ENCODE measurements at places on chromosomes 7 and 10.

DNA sequence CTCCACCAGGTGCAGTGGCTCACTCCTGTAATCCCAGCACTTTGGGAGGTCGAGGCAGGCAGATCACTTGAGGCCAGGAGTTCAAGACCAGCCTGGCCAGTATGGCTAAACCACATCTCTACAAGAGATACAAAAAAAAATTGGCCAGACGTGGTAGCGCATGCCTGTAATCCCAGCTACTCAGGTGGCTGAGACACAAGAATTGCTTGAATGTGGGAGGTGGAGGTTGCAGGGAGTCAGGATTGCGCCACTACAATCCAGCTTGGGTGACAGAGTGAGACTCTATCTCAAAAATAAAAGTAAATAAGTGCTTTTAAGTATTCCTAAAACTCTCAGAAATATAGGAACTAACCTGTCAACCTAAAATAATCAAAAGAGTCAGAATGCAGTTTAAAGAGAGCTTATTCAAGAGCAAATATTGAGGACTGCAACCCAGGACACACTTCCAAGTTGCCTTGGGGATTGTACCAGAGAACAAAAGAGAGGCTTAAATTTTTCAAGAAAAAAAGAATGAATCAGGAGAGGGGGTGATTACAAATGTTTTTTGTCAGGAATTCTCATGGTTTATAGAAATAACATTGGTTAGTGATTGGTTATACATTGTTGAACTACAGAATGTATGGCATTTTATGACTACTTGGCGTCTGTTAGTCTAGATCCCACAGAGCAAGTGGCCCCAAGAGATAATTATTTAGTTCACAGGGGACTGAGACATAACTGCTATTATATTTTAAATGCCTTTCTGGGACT, 33.2 kb upstream of the PPP1R9A start:
- no peak for DNase-seq

- no peak for DNase-seq
Observed at GRCh38 chr10:52464368-52465124, 150.5 kb downstream of the DKK1 start.

DNA sequence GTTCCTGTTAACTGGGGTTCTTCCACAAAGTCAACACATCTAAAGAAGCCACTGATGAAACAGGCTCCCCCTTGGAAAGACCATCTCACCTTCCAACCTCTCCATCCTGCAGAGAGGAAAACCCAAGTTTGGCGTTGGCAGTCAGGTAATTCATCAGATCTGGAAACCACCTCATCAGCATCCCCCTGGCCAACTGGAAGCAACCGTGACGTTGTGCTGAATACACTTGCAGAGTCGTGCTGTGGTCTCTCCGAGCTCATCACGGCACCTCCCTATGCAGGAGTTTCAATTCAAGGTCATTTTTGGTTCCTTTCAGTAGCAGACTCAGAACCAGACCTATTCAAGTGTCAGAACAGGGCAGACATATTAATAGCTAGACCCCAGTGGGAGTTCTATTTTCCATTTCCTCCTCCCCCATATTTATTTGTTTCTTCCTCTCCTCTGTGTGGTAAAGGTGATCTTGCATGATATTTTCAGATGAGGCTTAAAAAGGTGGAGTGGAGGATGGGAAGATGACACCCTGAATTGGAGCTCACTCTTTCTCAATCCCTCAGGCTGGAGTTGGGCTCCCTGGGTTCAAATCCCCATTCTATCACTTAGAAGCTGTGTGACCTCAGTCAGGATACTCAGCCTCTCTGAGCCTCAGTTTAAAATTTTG, 149.1 kb upstream of the ADO start:
- DNase-seq, result no peak

DNA sequence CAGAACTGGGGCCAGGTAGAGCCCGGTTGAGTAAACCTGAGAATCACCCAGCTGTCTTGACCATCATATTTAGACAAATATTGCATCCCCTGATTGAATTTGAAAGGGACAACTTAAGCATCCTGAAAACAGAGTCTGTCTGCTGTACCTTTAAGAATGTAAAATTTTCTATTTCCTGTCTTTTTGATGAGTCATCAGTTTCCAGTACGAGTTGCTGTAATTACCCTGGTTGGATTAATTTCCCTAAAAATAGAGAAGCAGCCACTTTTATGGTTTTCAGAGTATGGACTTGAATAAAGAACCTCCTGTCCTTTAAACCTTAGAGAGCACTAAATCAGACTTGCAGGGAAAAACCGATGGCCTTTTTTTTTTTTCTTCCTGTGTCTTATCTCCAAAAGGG, 164.6 kb upstream of the SH2B2 start:
- DNase-seq, result peak; percentile 75

- DNase-seq, result peak; percentile 51
Observed at GRCh38 chr7:112414855-112415490, 35.3 kb upstream of the IFRD1 start.

GRCh38 chr7:70500261-70500660, 631.7 kb upstream of the GALNT17 start:
- DNase-seq, result no peak

GRCh38 chr10:126239844-126240243, 148.4 kb downstream of the ADAM12 start:
- no peak for DNase-seq

DNA sequence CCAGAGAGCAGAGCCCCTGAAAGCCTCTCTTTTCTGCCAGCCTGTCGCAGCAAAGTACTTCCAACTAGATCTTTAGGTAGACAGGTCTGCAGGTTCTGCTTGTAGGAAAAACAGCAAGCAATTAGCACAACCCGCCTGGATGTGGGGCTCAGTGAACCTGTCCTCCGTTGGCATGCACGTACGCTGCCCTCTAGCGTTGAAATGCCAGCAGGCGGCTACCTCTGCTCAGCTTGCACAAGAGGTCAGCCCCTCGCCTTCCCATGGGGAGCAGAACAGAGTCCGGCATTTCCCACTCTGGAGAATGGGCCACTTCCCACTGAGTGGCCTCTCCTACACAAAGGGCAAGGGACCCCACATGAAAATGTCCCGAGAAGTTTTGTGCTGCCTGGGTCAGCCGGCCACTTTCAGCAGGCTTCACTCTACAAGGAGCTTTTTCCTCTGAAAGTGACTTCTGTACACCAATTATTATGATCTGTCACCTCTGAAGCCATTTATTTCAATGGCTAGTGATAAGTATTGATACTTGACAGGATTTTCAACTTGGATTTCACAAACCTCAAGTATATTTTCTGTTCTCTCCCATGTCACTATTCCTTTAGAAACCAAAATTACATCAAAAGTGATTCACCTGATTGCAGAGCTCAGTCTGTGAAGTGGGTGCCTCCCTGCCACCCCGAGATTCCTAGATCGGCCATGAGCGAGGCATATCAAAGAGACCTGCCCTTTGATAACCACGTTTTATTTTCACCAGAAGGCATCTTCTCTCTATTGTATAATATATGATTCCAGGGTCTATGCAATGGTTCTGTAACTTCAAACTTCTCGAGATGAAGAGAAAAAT, 56.7 kb downstream of the JCAD start:
- DNase-seq, result peak; percentile 83

DNA sequence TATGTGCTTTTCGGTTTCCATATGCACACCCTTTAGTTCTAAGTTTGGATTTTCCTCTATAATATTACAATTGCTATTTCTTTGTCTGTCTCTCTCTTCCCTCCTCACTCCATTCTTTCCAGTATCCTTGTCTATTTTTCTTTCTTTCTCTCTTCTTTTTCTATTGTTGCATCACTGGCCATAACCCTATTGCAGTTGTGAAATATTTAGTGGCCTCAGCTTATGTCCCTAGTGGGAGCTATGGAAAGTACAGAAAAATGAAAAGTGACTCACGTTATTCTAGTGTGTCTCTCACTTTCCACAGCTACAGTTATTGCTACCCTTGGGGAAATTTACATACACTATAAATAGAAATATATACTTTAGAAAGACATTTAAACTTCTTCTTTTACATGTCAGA, 59.1 kb downstream of the CNTNAP2 start:
- DNase-seq, result no peak

GRCh38 chr10:119542988-119543813, 682 bp upstream of the RGS10 start:
- DNase-seq, result peak; percentile 28

GRCh38 chr7:158705234-158705850, 738 bp upstream of the NCAPG2 start:
- no peak for DNase-seq

DNA sequence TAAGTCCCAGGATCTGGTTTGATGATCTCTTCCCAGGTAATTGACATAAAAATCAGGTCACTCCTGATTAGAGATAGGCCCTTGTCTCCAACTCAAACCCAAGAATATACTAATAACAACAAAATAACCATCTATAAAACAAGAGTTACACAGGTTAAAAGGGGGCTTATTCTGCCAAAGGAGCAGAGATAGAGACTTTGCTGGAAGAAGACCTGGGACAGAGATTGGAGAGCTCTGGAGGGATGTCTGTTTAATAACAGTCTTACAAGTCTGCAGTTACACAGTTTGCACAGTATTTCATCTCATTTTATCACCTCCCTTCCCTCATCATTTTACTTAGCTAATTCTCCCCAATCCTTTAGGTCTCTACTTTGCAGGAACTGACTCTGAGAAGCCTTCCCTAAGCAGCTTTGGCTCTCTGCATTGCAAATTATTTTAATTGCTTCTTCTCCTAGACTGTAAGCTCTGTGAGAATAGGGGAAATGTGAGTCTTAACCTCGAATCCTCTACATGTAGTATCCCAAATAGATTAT, 3.7 kb upstream of the ZNF438 start:
- peak; percentile 30 for DNase-seq

DNA sequence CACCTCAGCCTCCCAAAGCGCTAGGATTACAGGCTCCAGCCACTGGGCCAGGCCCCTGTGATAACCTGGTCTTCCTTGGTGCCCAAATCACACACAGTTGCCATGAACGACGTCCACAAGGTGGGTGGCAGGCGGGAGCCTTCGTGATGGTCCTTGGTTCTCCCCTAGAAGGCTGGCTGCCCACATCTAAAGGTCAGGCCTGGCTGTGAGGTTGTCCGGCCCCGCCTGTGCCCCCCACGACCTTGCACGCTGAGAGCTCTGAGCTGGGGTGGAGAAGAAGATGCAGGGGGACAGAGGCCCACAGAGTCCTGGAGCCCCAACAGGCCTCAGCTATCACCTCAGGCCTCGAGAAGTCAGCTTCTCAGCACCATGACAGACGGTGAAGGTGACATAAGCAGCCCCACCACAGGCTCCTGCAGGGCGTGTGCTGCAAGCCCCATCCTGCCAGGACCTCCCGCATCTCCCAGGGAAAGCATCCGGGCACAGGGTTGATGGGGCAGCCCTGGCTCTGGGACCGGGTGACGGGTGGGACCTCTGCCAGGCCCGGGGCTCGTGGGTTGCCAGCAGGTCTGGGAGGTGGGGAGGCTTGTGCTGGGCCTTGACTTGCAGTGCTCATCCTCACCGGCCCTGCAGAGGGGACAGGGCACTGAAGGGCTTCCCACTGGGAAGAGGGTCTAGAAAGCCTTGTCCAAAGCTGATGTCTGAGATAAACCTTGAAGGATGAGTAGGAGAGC, 217.4 kb downstream of the WDR37 start:
- no peak for DNase-seq

GRCh38 chr10:58050575-58050974, 217.1 kb downstream of the IPMK start:
- DNase-seq, result no peak

DNA sequence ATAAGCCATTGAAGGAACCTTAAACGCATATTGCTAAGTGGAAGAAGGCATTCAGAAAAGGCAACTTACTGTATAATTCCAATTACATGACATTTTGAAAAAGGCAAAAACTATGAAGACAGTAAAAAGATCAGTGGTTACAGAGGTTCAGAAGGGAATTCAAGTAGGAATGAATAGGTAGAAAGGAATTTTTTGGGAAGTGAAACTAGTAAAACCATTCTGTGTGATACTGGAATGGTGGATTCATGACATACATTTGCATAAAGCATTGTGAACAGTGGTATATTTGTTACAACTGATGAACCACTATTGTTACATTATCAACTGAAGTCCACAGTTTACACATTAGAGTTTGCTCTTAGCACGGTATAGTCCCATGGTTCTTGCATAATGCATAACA, 114.2 kb upstream of the GPR22 start:
- peak; percentile 2 for DNase-seq

DNA sequence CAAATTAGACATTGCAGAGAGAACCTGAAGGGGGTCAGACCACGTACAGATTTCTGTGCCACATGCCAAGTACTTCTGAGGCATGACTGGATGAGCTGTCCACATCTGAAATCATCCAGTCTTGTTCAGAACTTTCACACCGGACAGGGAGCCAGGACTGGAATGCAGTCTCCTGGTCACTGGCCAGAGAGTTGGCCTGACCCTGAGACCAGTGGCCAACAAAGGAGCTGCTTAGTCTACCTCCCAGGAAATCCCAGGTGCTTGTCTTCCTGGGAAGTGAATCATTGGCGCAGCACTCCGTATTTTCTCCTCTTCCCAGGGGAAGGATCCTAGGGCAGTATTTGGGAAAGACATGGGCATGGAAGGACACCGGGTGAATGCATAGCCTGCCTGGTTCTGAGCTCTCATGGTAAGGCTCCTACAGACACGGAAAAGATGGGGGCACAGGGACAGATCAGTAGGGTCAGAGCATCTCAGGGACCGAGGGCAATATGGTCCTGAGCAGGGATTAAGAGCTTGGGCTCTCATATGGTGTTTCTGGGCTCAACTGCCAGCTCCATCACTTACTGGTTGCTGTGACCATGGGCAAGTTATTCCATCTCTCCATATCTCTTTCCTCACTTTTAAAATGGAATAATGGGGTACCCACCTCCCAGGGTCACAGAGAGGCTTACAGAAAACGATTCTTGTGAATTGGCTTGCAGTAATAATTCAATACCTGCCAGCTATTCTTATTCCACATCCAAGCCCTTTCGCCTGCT, 1.3 kb upstream of the SCD start:
- peak; percentile 77 for DNase-seq

DNA sequence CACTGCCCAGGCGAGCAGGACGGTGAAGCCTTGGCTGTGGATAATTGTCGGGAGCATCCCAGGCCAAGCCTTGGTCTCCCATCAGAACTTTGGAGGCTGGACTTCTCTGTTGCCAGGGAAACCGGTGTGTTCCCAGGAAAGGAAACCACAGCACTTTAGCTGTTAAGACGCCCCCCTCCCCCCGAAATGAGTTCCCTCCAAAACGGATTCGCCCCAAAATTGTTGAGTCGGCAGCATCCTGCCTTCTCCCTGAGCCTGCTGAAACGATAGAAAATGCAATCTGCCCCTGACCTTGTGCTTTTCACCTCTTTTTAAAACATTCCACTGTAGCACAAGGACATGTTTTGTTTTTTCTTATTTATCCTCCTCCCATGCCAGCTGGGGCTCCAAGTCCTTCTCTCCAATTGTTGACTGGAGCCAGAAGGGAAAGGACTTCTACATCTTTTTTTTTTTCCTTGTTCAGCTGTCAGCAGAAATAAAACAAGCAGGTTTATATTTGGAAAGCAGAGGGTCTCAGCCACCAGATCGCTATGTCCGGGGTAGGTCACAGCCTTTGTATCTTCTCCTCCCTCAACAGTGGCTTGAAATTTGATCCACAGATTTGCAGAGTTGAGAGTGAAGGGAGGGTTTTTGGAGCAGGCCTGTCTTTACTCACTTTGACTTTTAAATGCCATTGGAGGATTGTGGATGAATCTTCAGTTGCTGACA, 116.5 kb downstream of the ZMIZ1 start:
- DNase-seq, result peak; percentile 44

DNA sequence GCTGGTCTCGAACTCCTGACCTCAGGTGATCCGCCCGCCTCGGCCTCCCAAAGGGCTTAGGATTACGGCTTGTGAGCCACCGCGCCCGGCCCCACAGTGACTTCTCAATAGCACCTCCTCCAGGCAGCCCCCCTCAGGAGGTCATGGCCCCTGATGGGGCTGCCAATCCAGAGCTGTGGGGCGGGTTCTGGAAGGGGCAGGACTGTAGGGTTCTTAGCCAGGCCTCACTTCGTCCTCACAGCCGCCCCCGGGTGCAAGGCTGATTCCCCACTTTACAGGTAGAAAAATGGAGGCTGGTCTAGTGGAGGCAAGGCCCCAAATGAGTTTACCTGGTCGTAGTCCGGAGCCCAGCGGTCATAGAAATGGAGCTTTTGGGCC, 638 bp downstream of the METTL27 start:
- no peak for DNase-seq
